Activated CD8-positive, alpha-beta memory T cell treated with anti-CD3 and anti-CD28 coated beads for 1 hour (primary cell): ENCODE measurements at places on chromosomes 1 and 21.
A peak's percentile ranks its signal among the peaks of the same experiment; 100 is the strongest.

DNA sequence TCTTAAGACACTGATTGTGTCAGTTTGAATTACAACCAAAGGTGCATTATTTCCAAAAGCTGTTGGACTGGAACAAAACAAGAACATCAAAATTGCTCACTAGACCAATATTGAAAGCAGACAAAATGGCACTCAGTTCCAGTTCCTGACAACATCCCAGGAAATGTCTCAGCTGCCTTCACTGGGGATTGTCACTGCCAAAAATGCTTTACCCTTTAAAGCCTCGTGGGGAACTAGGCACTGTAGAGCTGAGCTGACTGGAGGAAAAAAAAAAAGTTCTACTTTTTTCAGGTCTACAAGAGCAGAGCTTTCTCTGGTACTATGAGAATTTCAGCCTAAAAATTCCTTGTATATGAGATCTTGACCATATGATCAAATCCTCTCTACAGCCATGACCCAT is 21.9 kb downstream of the GPR52 start:
- no peak for DNase-seq

- DNase-seq = no peak
Measured at GRCh38 chr1:119595606-119596005, 52.5 kb downstream of the ZNF697 start.

DNA sequence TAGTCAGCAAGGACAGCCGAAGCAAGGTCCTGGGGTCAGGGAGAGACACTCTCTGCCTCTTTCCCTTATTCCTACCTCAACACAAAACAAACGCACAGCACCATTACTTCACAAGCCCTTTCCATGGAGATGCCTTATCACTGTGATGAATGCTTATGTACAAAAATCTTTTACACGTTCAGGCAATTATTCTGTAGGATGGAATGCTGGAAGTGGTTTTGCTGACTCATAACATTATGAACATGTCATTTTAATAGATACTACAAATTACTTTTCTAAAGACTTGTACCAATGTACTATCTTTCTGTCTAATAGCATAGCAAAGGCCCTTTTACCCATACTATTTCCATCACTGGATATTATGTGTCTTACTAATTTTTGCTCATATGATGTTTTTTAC is 98.4 kb downstream of the TTLL7 start:
- no peak for DNase-seq

DNA sequence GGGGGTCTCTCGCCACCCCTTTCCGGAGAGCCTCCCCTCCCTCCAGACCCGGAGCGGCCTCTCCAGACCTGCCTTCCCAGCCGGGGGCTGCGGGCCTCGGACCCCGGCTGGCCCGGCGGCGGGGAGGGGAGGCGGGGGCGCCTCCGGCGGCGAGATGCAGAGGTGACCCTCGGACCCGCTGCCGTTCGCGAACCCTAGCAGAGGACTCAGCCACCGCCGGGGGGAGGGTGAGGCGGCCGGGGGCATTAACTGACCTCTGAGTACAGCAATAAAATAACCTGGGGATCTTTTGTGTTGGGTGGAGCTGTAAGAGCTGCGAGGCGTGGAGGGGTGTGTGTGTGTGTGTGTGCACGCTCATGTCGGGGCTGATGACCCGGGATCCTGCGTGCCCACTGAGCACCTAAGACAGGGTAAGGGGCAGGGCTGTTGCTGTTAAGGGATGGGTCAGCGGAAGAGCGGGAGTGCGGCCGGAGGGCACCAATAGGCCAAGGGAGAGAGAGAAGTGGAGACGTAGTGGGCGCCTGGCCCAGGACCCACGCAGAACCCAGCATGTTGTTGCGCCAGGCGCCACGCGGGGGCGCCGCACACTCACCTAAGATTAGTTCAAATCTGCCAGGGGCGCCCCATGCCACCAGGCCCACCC is 6.3 kb downstream of the HAPLN2 start:
- peak; percentile 64 for DNase-seq

- DNase-seq = no peak
Measured at GRCh38 chr1:170001266-170001665, 73.2 kb downstream of the KIFAP3 start.

DNA sequence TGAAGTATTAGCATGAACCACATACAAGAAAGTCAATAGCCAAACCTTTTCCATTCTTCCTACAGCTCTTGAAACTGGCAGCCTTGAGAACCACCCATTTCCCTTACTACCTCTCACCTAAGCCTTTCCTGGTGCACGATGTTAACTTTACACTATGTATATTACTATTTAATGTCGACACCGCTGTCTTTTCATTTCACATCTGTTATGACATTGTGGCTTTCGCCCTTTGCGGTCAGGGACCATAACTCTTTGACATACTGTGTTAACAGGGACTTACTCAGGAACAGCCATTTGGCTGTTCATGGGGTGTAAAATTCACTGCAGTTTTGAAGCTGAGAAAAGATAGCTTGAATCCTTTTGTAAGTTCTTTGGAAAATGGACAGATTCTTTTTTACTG is 21.1 kb upstream of the GPR88 start:
- no peak for DNase-seq

DNA sequence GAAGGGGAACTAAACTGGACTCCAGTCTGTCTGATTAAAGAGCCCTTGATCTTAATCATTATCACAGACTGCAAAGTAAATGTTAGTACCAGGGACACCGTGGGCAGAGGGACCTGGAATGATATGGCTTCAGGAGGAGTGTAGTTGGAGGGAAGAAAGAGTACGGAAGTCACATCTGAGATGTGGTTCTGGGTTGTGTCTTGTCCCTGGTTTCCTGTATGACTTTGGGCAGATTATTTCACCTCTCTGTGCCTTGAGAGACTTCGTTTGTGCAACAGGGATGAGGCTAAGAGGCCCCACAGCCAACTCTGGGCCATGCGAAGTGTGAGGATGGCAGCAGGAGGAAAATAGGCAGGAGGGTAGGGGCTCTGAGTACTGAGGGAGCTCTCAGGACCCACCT is 76.1 kb upstream of the SLC2A1 start:
- no peak for DNase-seq

- DNase-seq = no peak
Measured at GRCh38 chr1:182392050-182393028, 749 bp upstream of the GLUL start.

- DNase-seq = no peak
Measured at GRCh38 chr1:197994907-197995407, 77.8 kb downstream of the LHX9 start.

GRCh38 chr1:98210064-98210463 is 289.2 kb upstream of the DPYD start:
- no peak for DNase-seq

GRCh38 chr21:36965720-36966065 is 776 bp downstream of the HLCS start:
- DNase-seq = no peak

DNA sequence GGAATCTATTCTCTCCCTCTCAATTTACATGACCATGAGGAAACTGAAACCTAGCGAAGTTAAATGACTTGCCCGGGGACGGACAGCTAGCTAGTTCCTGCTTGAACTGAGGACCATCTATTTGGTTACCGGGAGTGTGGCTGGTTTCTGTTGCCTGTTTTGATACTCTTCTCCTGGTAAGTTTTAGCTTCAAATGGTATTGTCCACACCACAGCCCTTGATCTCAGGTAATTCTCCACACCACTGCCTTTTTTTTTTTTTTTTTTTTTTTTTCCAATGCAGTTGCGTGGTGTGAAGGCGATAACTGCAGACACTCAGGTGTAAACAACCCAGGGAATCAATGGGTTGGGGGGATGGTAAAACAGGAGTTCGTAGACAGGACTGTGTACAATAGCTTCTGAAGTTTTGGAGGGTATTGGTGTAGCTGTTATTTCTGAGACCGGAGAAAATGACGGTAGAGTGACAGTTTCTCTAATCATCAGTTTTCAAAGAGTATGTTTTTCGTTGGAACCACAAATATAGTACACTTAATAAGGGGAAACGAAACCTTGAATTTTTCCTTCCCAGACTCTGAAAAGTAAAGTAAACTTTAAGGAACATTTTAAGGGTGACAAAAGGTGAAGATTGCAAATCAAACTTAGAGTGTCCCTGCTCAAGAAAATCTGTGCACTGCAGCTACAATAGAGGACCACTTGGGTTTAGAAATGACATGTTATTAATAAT is 125.3 kb upstream of the CACYBP start:
- DNase-seq = no peak

GRCh38 chr1:26861286-26861701 is 1.7 kb upstream of the SFN start:
- DNase-seq = no peak

DNA sequence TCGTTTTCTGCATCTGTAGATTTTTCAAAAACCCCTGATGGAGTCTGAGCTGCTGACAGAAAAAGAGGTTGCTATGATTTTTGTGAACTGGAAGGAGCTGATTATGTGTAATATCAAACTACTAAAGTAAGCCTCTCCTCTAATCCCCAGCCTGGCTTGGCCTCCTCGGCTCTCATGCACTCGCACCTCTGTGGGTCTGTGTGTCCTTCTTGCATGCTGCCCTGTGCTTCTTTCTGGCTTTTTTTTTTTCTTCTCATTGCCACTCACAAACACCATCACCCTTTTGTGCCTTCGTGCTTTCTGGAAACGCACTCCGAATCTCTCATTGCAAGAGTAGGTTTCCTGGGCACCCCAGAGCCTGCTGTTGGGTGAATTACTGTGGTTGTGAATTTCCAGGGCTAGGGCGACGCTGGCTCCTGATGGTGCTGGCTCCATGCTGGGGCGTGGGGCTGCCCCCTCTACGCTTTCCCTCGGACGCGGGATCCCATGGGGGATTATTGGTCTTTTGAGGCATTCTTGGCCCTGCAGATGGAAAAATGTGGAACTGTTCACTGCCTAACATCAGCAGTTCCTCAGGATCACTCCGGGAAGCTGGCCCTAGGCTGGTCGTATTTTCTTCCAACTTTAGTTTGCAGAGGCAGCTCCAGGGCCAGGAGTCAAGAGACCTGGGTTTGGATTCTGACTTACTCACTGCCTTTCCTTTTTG is 56.8 kb downstream of the ATP5PO start:
- DNase-seq = no peak

GRCh38 chr1:44559330-44559729 is 115.0 kb downstream of the TMEM53 start:
- no peak for DNase-seq

DNA sequence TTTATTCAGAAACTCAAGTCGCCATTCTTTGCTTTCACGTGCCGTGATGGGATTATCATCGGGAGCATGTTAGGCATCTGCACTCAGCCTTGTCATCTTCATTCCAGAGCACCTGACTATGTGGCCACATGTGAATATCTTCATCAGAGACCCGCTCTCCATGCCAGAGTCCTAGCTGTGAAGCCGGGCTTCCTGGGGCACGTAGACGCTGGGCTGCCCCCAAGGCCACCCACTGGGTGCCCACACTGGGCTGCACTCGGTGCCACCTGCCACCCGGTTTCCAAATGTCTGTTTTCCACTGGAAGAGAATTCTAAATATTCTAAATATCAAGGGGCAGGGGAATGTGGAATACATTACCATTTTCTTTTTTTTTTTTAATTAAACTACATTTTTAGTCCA is 43.8 kb downstream of the SLC37A1 start:
- no peak for DNase-seq

GRCh38 chr1:94801919-94802546 is 18.1 kb upstream of the SLC44A3 start:
- no peak for DNase-seq

GRCh38 chr1:11946647-11947046 is 12.1 kb downstream of the PLOD1 start:
- no peak for DNase-seq

DNA sequence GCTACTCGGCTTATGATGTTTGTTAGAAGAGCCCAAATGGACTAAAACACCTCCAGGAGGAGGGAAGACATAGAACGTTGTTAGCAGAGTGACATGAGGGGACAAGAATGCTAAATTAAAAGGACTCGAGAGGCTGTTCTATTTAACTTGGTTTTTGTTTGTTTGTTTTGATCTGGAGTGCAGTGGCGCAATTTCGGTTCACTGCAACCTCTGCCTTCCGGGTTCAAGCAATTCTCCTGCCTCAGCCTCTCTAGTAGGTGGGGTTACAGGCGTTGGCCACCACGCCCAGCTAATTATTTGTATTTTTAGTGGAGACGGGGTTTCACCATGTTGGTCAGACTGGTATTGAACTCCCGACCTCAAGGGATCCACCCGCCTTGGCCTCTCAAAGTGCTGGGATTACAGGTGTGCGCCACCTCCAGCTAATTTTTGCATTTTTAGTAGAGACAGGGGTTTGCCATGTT is 5.1 kb upstream of the HNRNPU start:
- no peak for DNase-seq

- DNase-seq = no peak
Measured at GRCh38 chr1:51281807-51282206, 45.7 kb downstream of the RNF11 start.

DNA sequence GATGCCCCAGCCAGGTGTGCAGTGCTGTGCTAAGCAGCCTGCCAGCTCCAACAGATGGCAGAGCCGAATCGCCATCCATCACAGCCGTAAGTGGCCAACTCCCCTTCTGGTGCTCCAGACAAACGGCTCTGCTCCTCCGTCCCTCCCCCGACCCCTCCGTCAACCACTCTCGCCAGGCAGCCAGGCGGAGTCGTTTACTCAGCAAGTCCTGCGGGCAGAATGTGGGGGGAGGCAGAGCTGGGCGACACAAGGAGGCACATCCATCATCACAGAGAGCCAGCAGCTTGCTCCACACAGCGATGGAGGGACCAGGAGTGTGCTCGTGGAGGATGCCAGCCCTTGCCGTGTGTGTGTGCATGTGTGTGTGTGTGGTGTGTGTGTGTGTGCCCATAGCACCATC is 206.6 kb upstream of the GRIK3 start:
- no peak for DNase-seq

DNA sequence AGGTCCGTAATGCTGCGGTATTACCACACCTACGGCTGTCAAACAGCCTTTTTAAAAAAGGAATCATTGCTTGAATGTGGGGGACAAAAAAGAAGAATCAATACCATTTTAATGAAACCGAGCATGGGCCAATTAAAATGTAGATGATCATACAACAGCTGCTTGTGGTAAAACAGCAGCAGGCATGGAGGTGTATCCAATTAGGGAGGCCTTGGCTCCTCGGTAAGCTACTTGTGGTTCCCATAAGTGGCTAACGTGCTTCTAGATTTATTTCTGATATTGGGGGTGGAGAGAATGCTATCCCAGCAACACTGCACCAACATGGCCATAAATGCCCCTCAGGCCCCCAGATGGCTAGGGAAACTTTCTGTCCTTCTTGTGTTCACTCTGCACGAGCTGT is 1.8 kb downstream of the PTPN14 start:
- DNase-seq = no peak

- no peak for DNase-seq
Measured at GRCh38 chr1:179677882-179678281, 65.2 kb upstream of the FAM163A start.

- DNase-seq = peak; percentile 63
Measured at GRCh38 chr21:41361786-41362604, at the start of gene MX2. Gene MX2, plus strand, starts transcription at chr21:41362027. Its CDS starts 14,880 bp downstream, at chr21:41376907.
